Urinary bladder (tissue), 4 donors: ENCODE measurements at places on chromosomes 1 and 21. TPM values are rescaled to one million over a fixed set of nuclear protein-coding genes. Genes with fewer than 3 reads are reported as not detected.

NUAK2 gene
- total RNA-seq, result 0.90 TPM

MAP3K21 gene
- total RNA-seq, result 2.6 TPM

RIT1 gene
- 39.4 TPM for total RNA-seq

ANKRD34A gene
- 0.21 TPM for total RNA-seq

TUT4 gene
- 145 TPM for total RNA-seq

MORN1 gene
- 11.1 TPM for total RNA-seq
